ENCODE measurements at places on chromosomes 5 and 9.

DNA sequence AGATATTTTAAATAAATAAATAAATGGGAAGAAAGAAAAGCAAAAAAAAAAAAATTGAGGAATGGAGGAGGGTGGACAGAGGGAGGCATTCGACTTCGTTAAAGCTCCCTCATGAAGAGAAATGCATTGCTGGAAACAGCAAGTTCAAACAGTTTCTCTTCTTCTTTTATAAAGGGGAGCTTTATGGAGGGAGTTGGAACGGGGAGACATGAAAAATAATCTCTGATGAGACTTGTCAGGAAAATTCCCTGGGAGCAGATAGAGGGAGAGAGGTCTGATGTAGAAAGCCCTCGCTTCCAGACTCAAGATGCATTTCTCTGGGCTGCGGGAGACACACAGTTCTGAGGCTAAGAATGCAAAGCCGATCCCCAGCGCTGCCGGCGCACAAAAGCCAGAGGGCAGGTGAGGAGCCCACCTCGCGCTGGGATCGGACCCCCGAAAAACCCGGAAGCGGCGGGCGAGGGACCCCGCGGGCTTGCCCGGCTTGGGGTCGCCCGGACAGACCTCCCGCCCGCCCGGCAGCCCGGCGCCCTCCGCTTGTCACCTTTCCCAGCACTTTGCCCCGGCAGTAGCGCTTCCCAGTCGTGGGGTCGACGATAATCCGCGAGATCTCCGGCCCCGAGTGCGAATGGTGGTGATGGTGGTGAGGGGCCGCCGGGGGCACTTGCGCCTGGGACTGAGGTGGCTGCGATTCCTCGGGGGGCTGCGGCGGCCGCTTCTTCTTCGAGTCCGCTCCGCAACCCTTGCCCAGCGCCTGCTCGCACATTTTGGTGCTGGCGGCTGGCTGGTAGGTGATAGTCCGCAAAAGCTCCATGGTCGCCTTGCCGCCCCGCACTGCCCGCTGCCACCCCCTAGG is 512 bp downstream of the PLK2 start:
- no peak for DNase-seq

DNA sequence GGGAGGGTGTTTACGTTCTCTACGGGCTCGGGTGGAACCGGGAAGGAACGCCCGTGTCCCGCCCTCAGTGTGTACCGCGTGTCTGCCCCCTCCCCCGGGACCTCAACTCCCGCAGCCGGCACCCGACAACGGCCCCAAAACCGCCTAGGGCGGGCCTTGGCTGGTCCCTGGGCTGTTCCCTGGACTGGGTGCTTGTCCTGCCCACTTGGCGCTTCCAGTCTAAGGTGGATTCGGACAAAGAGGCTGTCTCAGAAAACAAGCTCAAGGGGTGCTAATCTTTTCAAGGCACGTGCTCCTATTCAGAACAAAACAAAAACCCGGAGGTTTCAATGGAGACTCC is 379 bp upstream of the CLK4 start:
- DNase-seq: no peak

GRCh38 chr9:76176171-76176570 is 218.1 kb downstream of the RFK start:
- no peak for DNase-seq

GRCh38 chr9:69919461-69920061 is 98.9 kb downstream of the CFAP95 start:
- no peak for DNase-seq

DNA sequence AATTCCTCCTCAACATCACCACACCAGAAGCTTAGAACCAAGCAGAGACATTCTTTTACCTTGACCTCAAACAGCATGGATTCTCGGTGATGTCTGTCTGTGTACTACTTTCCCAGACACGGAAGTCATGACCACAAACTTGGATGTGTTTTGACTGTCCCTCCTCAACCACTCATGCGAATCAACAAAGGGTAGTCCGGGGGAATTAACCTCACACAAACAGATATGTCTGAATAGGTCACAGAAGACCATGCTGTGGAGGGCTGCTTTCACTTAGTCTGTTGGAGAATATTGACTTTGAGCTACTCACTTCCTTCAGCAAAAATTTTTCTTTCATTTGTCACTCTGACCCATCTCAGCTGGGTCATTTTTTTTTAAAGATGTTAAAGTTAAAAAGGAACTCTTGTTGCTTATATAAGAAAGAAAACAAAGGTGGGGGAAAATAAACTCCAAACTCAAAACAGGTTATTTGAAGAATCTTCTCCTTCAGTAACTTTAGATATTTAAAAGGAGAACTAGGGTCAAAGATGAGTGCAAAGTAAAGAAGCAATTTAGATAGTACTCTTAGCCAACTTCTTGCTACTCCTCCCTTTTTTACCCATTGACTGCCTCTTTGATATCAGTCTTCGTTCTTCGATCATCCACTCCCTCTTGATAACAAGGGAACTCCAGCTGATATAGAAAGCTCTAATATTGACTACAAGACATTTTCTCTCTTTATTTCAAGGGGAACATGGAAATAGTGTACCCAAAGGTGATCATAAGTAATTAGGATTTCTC is 343.4 kb upstream of the CDH6 start:
- DNase-seq: no peak

- no peak for DNase-seq
These were observed at the start of gene IFNA13 for GRCh38 chr9:21367957-21368356. Gene IFNA13, minus strand, starts transcription at chr9:21368057. Its CDS starts 47 bp downstream, at chr9:21368010.

DNA sequence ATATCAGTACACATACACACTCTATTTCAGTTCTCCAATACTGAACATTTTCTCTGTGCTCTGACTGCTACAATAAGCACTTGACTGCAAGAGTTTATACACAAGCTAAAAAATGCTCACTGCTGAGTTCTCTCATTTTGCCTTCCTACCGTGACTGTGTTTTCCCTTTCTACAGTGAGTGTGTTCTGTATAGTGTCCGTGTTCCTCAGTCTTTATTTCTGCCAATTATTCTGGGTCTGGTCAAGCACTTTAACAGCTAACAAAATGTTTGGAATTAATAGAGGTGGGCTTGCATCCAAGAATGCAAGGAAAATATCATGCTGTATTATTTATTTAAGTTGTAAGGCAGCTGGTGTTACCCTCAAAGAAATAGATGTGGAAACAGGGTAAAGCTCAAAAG is 217.0 kb upstream of the NREP start:
- DNase-seq: no peak

DNA sequence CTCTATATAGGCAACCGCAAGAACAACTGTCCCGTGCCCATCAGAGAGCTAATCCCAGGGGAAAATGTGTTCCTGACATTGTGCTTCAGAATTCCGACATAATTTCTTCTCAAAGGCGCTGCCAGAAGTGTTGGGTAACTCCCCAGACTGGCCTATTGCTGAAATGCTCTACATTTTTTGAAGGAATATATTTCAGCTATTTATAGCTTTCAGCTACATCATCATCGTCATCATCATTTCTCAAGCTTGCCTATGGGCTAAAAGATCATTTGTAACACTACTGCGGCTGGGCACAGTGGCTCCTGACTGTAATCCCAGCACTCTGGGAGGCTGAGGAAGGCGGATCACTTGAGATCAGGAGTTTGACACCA is 49.7 kb downstream of the MYO10 start:
- no peak for DNase-seq

DNA sequence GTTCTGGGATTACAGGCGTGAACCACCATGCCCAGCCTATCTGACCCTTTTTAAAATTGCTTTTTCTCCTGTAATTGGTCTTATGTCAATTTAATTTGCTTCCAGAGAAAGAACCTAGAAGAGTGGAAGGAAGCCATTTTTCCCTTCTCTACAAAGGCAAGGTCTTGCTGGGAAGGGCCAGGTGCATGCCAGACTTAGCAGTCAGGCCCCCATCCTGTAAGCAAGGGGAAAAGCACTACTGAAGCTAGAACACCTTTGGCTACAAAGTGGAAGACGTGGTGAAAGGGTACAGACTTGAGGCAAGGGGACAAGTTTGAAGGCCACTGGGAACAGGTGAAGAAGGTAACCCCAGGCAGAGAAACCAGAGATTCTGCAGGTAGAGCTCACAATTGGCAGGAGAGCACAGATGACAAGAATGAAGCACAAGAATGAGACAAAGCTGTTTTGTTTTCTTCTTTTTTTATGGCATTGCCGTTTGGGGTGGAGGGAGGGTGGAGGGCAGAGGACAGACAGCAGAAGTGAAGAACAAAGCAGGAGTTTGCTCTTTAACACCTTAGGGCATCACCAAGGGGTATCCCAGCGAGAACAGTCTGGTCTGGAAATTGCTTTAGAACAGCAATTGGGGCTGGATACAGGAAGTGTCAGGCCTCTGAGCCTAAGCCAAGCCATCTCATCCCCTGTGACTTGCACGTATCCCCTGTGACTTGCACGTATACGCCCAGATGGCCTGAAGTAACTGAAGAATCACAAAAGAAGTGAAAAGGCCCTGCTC is 72.9 kb downstream of the SERINC5 start:
- DNase-seq: no peak

- DNase-seq: no peak
These were observed 355.7 kb downstream of the ARHGEF28 start for GRCh38 chr5:73981704-73982103.

DNA sequence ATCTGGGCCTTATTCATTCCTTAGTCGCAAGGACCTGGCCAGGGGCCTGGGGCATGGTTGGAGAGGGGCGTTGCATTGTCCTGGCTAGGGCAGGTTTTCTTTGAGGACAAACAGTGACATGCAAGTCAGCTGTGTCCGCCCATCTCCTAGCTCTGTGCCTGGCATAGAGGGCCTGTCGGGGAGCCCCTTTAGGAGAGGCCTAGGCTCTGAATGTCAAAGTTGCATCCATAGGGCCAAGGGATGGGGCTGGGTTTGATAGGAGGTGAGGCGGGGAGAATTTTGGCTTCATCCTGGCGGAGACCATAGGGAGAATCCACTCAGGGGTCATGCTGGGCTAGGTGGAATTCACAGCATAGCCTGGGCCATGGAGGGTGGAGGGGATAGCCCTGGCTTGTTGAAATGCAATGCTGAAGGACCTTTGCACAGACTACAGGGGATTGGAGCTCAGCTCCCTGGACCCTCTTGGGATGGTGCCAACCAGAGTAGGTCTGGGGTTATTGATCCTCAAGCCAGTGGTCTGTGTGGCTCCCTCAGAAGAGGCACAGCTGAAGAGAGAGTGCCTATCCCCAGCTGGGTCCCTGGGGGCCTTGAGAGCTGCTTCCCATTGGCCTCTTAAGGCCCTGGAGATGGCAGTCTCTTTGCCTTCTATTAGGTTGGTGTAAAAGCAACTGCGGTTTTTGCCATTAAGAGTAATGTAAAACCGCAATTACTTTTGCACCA is 104.0 kb downstream of the RGS3 start:
- no peak for DNase-seq

DNA sequence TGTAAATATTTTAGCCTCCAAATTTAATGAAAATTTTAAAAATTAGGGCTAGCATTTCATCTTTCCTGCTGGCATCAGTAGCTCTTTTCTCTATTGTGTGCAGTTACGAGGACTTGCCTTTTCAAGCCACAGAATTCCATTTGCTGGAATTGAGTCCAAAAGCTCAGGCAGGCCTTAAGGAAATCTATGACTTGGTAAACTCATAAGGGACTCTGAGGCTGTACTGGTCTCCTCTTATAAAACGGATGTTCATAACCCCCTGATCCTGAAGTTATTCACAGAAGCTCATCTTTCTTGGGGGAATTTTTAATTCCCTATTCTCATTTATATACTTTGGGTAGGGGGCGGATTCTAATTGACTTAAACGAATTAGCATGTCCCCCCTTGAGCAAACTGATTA is 23.4 kb downstream of the ANKRA2 start:
- DNase-seq: no peak

DNA sequence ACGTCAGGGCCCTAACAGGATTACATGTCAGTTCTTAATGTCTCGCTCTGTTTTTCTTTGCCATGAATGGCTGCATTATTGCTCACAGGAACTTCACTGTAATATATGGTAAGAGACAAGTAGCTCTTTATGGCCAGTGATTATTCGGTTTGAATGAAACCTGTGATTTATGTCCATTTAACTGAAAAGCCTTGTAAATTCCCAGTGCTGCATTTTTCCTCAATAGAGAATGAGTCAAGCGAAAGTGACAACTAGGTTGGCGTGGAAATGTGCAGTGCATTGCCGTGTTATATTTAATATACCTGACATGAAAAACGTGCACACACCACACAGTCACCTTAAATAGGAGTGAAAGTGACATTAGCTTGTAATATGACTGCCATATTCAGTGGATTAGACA is 163.1 kb downstream of the PBX3 start:
- DNase-seq: no peak

Measured in esophagus squamous epithelium (tissue), 5 donors.